Stimulated activated naive B cell treated with anti-CD40 and anti-IgM and Interleukin-4, amounts not matched to agents 10 μg/mL and 1 μg/mL and 100 μg/mL, for 72 hours (primary cell): ENCODE measurements at places on chromosomes 6 and 20.

- no peak for DNase-seq
These were observed 171.5 kb downstream of the LY86 start for GRCh38 chr6:6760002-6760401.

DNA sequence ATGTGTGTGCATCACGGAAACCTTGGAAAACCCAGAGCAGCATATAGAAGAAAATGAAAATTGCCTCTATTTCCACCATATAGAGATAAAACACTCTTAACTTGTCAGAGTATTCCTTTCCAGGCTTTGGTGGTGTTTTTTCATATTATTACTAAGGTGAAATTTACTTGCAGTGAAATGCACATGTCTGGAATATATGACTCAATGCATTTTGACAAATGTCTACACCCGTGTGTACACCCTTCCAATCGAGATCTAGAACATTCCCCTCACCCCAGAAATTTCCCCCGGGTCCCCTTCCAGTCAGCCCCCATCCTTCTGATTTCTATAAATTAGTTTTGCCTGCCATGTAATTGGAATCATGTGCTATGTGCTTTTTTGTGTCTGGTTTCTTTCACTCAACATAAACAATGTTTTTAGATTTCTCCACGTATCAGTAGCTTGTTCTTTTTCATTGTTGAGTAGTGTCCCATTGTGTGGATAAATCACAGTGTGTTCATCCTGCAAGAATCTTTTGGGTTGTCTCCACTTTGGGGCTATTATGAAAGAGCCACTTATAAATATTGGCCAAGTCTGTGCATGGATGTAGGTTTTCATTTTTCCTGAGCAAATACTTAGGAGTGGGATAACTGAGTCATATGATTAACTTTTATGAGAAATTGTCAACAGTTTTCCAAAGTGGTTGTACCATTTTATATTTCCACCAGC is 19.9 kb upstream of the PREX1 start:
- DNase-seq = no peak

- DNase-seq = no peak
These were observed 20.7 kb upstream of the TBC1D22B start for GRCh38 chr6:37236921-37237320.

GRCh38 chr20:63929071-63929470 is 27.1 kb downstream of the UCKL1 start:
- no peak for DNase-seq

- DNase-seq = no peak
These were observed 166.5 kb downstream of the MTHFD1L start for GRCh38 chr6:151032034-151032433.

DNA sequence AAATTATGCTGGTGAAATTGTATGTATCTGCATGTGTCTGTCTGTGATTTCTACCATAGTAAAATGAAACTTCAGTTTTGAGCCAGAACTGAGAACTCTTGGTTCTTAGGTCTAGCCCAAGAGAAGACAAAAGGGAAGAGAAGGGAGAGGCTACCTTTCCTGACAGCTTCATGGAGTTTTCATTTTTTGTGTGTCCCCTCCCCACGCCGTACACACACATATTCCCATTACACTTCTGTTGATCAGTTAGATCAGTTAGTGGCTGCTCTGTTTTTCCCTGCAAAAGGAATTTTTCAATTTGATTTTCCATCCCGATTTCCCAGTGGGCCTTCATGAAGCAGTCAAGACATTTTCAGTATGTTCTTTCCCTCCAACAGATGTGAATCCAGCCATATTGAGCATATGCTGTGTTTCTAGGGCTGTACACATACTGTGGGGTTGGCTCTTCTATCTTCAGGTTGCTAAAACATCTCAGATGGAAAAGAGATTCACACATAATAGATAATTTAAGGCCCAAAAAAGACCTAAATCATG is 52.5 kb downstream of the HIVEP1 start:
- DNase-seq = no peak

GRCh38 chr6:157747370-157747769 is 75.7 kb upstream of the SNX9 start:
- DNase-seq = no peak

GRCh38 chr20:38864662-38865061 is 59.2 kb downstream of the PPP1R16B start:
- DNase-seq = no peak

DNA sequence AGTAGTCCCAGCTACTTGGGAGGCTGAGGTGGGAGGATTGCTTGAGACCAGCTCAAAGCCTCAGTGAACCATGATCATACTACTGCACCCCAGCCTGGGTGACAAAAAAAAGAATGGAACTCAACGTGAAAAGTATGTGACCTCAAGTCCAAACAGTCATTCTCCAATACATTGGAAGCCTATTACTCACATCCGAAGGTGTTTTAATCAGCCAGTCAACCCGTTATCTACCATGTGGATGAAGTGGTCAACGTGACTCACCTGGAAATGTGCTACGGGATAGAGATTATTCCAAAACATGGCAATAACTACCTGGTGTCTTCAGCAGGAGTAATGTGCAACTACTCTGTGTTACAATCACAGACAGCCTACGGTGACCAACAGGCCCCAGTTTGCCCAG is 85.8 kb upstream of the TOP1 start:
- DNase-seq = no peak

GRCh38 chr6:56890683-56891429 is 64.1 kb upstream of the BEND6 start:
- no peak for DNase-seq

DNA sequence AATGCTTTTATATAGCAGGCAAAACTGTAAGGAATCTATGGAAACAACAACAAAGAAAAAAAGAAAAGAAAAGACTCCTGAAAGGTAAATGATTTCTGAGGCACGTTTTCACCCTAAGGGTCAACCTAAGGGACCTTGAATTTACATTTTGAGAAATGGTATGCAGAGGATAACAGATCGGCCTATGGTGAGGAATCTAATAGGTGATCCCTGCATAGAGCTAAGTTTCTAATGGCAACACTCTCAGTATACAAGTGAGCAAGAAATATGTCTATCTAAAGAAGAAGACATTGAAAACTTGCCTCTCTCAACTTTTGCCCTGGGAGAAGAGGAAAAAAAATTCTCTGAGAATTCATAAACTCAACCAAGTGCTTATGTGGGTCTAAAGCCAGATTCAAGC is 18.9 kb upstream of the AKAP7 start:
- DNase-seq = no peak

DNA sequence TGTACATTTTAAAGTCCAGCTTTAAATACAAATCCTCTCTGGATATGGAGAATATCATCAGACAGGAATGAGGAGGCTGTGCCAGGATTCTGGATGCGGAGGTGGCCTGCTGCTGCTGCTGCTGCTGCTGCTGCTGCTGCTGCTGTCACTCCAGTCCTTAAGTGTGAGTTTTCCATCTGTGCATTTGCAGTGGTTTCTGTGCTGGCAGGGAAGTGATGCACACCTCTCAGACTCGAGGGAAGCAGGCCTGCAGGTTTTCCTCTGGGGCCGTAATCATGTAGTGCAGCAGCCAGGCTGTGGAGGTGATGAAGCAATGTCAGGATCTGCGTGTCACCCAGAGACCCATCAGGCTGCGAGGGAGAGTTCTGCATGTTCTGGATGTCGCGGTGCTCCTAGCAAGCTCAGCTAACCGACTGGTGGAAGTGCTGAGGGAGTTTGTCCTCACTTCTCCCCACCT is 32.0 kb downstream of the CFAP61 start:
- no peak for DNase-seq
